ENCODE measurements at places on chromosomes 2 and 18.
A peak's percentile ranks its signal among the peaks of the same experiment; 100 is the strongest.

DNA sequence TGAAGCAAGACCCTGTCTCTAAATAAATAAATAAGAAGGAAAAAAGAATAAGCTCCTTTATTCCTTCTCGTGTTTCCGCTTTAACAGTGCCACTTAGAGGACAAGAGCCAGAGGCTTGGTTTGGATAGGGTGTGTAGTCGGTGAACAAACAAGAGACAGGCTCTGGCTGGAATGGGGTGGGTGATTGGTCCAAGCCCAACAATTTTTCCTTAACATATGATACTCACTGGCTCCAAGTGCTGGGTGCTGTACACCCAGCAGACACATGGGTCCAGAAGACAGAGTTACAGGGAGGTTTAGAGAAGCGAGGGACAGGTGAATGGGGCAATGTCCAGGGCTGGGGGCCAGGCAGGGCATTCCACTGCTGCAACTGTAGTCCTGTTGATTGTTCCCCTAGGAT is 77.8 kb downstream of the NCAPH start:
- no peak for DNase-seq

GRCh38 chr2:85012431-85012830 is 41.5 kb downstream of the KCMF1 start:
- no peak for DNase-seq

DNA sequence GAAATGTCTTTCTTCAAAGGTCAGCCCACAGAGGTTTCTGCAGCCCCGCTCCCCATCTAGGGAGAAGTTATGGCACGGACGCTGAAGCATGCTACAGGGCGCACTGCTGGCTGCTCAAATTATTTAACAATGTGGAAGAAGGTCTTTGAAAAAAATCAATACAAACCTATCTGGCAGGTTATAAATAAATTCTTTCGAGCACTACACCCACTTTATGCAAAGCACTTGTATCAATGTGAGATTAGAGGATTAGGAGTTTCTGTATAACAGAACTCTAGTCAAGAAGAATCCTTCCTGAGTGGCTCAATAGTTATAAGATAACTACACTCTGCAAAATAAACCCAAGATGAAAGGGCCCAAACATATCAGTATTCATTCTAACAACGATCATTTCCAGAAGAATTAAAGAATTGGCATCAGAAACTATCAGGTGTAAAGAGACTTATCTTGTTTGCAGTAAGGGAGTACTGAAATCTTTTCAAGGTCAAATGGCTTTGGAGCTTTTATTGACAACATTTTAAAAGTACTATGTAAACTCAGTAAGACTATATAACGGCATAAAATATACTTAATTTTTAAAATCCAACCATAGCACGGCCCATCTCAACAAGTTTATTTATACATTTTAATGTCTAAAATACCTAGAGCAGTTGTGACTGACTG is 103.0 kb upstream of the DNMT3A start:
- DNase-seq: no peak

- DNase-seq: no peak
These were observed 112.8 kb upstream of the SEC11C start for GRCh38 chr18:59026831-59027410.

- DNase-seq: peak; percentile 89
These were observed 159.4 kb upstream of the TWIST2 start for GRCh38 chr2:238688193-238689153.

DNA sequence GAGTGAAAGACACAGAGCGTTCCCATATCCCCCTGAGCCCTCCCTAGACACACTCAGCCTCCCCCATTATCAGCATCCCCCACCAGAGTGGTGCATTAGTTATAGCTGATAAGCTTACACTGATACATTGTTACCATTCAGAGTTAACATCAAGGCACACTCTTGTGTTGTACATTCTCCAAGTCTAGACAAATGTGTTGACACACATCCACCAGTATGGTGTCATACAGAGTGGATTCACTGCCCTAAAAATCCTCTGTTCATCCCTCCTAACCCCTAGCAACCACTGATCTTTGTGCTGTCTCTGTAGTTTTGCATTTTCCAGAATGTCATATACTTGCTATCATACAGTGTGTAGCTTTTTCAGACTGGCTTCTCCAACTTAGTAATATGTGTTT is 78.0 kb upstream of the RPL31 start:
- no peak for DNase-seq

DNA sequence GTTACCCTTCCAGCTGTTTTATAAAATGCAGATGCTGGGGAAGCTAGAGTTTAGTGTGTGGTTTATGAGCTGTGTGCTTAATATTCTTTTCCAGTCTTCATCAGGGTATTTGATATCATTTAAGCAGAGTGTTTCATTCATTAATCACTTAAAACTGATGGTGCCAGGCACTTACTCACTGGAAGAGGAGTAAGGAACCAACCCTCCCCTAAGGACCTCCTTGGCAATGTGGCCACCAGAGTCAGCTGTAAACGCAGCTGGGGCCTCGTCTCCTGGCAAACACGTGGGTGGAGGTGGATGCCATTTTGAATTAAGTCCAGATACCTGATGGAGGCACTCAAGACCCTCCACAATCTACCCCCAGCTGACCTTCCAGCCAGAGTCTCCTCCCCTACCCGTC is 331.6 kb downstream of the CLIP4 start:
- DNase-seq: no peak

Measured in fibroblast of skin of left biceps (primary cell).